ENCODE measurements at places on chromosomes 13 and 19.

DNA sequence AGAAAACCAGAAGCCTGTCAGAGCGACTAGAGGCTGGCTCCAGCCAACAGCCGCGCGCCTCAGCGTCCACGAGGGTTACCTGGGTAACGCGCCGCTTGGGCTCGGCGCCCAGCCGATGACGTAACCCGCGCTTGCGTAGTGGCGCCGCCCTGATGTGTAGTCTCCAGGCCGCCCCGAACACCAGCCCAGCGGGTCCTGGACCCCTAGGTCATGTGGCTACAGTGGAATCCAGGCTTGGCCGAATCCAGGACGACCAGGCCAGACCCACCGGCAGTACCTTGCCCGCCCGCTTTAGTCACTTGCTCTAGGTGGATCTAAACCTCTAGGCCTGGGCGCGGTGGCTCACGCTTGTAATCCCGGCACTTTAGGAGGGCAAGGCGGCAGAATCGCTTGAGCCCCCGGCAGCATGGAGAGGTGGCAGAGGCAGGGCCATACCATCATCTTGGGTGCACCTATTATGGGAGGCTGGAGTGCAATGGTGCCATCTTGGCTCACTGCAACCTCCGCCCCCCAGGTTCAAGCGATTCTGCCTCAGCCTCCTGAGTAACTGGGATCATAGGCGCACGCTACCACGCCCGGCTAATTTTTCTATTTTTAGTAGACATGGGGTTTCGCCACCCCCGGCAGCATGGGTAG, 7.2 kb upstream of the ZNF606 start:
- peak; percentile 55 for DNase-seq

DNA sequence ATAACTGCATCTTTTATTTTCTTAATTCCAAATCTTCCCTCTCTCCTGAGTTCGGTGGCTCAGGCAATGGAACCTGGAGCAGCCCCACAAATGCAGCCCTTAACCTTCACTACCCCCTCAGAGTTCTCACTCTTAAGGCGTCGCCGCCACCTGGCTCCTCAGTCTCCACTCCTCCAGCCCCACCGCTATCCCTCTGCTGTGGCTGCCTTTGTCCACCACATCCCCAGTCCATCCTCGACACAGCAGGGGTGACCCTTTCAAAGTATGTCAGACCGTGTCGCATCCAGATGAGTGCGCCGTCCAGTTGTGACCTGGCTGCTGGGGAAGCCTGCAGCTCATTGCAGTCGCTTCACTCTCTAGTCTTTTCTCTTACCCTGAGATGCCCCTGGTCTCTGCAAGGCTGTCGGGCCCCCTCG, 1.0 kb downstream of the SPPL2B start:
- DNase-seq: no peak

DNA sequence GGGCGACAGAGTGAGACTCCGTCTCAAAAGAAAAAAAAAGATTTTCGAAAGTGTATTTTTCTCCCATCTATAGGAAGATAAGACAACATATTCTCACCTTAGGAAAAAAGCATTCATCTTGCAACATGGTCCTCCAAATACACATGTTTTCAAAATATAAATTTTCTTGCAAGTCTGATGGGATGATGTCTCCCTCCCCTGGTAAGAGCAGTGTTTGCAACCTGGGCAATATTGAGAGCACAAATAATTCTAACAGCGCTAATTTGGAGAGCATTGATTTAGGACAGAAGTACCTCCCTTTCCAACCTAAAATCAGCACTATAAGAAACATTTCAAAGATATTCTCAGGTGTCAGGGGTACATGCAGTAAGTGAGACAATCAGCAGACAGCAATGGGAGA, 61.0 kb upstream of the SHISA2 start:
- DNase-seq: no peak

DNA sequence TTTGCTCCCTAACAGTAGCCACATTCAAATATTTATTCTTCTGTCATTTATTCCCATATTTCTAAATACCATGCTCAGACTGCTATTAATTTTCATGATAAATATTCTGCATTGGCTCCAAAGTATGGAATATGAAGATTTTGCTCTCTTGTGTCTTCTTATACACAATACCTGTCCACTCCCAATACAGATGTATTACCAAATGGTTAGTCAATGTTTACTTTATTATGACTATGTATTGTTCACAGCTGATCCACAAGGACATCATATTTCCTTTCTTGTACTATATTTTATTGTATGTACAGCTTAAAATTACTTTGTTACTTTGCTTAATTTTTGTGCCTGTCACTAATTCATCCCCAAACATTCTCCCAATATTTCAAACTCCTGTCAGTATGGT, 322.3 kb downstream of the OXGR1 start:
- DNase-seq: no peak

- no peak for DNase-seq
These were observed 2.5 kb downstream of the RABAC1 start for GRCh38 chr19:41956621-41957020.
